ENCODE measurements at places on chromosomes 7 and 10.

DNA sequence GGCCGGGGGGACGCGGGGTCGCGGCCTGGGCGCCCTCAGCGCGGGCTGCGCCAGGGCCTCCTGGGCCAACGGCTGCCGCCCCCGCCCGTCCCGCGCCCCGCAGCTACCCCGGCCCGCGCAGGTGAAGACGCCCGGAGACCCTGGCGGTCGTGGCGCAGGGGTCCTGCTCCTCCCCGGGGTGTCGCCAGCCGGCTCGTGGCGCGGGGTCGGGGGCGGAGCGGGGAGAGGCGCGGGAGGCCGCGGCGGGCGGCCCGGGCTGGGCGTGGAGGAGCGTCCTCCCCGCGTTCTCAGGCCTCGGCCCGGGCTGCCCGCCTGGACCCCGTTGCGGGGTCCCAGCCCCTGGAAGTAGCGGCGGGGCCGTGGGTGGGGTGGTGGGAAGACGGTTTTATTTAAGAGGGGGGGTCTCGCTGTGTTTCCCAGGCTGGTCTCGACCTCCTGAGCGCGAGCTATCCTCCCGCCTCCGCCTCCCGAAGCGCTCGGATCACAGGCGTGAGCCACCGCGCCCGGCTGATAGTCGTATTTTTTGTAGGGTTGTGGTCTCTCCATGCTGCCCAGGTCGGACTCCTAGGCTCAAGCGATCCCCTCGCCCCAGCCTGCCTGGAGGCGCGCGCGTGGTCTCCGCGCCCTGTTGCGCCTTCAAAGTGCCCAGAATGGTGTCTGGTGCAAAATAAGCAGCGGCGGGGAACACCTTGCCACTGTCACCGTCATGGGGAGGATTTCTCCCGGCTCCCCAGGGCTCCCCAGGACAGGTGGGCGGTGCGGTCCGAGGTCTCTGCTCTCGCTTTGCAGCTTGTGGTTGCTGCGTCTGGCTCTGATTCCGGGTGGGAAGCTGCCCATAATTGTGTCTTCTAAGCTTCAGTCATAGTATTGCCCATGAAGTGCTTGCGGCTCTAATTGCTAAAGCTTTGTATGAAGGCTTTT, 15.3 kb upstream of the SUN1 start:
- ATAC-seq = no peak

GRCh38 chr10:14904316-14904732, 25.7 kb downstream of the SUV39H2 start:
- ATAC-seq = peak; percentile 69

GRCh38 chr10:62000037-62000603, 98.6 kb downstream of the ARID5B start:
- ATAC-seq = no peak

DNA sequence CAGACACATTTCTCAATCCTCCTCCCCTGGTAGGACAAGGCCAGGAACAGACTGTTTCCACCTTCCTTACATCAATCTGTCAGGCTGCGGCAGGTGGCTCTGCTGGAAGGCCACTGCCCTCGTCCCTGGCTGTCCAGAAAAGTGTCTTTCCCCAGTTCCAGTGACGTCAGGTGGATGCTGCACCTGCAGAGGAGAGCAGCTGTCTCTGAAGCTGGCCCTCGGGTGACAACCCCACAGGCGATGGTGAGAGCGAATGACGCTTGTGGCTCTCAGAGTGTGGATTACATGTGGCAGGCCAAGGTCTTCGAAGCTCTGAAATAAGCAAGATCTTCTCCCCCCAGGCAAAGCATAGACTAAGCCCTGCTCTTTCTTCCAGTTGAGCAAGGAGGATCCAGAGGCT, 146.9 kb upstream of the RET start:
- no peak for ATAC-seq

- ATAC-seq = no peak
Observed at GRCh38 chr10:118564652-118565051, 30.8 kb downstream of the PRLHR start.

DNA sequence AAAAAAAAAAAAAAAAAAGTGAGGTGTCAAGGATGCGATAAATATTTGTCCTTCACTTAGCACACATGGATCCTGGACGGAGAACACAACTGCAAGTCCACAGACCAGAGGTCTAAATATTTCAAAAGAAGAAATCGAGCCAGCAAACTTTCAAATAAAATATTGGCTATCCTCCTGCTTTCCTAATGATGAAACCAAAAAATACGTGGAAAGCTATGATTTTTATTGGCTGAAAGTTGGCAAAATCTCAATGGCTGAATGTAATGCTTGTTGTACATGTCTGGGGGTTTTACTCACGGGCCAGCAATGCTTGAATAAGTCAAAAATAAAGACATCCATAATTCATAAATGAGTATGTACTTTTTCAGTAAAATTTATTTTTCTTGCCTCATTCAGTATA, 19.0 kb upstream of the MGMT start:
- ATAC-seq = no peak

GRCh38 chr10:5387169-5387568, 17.5 kb downstream of the TUBAL3 start:
- ATAC-seq = no peak

- no peak for ATAC-seq
Observed at GRCh38 chr10:49598164-49598856, 11.8 kb upstream of the SLC18A3 start.

DNA sequence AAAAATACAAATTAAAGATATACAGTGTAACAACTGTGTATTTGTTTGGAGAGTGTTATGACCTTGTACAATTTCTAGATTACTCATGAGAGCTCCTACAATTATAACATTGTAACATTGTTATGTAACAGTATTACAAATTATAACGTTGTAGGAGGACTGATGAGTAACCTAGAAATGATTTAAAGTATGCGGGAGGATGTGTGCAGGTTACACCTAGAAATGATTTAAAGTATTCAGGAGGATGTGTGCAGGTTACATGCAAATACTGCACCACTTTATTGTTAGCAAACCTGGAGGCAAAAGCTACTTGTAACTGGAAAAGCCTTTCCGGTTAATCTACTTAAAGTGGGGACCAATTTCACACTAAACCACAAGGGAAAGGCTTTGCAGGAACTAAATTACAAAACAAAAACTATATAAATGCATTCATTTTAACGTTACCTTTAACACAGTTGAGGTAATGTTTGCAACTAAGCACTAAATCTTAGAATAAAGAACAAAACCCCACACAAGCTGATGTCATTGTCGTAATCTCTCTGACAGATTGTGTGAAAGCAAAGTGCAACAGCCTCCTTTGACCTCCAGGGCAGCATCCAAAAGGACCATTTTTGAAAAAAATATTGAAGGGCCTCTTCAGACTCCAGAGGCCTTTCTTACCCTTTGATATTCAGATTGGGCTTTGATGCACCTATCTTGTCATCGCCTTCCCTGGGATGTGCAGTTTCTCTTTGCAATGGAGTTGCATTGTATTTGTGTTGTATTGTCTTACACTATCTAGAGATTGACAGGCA, 522.1 kb upstream of the FOXK1 start:
- no peak for ATAC-seq

GRCh38 chr10:100621360-100622205, 85.8 kb downstream of the HIF1AN start:
- no peak for ATAC-seq

- ATAC-seq = no peak
Observed at GRCh38 chr7:28999895-29000716, 42.0 kb upstream of the TRIL start.

DNA sequence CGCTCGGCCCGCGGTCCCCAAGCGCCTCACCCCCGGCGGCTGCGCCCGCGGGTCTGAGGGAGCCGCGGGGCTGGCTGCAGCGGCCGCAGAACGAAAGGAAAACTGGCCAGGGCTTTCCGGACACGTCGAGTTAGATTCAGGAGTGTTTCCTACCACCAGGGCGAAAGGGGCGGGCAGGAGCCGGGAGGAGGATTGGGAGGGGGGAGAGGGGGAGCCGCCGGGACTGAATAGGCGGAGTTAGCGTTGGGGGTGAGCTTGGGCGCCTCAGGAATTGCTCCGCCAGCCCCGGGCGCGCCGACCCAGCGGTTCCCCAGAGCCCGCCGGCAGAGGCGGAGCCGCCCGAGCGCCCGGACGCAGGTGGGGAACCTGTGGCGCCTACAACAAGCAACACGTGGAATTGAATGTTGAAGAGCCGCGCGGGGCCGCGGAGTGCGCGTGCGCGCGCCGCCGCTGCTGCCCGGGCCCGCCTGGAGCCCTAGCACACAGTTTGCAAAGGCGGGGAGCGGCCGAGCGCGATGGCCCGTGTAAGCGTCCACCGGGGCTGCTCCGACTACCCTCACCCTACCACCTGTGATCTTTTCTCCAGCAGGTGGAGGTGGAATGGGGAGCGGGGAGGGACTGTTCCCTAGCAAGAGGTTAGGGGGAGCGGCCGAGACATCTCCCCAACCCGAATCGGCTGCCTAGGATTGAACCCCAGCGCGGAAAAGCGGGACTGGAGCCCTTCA, at the start of gene CADPS2:
Gene CADPS2, minus strand, starts transcription at position 104 of the 725 bp plus-strand sequence. CDS start 123 bp downstream, outside the sequence.
- ATAC-seq = peak; percentile 86

- no peak for ATAC-seq
Observed at GRCh38 chr10:12081470-12081869, 12.7 kb downstream of the DHTKD1 start.

GRCh38 chr7:129561677-129562359, 49.7 kb upstream of the NRF1 start:
- no peak for ATAC-seq

GRCh38 chr7:107818622-107819021, 15.6 kb upstream of the SLC26A3 start:
- no peak for ATAC-seq

DNA sequence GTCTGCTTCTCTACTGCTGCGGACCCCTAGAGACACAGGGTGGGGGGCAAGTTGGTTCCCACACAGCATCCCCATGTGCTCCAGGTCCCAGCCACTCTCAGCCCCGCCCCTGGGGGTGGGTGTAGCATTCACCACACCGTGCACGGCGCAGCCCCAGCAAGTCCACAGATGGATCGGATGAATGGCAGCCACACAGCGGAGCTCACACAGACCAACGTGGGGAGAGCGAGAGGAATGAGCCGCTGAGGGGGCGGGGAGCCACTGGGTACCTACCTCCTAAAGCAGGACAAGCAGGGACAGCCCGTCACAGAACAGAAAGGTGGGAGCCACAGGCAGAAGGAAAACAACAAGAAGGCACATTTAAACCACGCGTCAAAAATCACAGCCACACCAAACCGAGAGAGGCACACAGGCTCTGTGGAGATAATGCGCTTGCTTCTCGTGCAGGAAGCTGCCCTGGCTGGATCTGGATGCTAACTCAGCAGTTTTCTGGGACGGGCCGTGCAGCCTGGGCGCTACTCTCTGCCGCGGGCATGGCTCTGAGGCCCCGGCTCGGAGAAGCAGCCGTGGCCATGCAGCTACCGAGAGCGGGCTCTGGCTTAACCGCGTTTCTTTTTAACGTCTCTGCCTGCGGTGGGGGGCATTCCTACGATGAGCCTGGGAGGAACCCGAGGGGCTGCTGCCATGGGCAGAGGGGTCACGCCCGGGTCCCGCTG, 102.5 kb downstream of the CYTH3 start:
- no peak for ATAC-seq

DNA sequence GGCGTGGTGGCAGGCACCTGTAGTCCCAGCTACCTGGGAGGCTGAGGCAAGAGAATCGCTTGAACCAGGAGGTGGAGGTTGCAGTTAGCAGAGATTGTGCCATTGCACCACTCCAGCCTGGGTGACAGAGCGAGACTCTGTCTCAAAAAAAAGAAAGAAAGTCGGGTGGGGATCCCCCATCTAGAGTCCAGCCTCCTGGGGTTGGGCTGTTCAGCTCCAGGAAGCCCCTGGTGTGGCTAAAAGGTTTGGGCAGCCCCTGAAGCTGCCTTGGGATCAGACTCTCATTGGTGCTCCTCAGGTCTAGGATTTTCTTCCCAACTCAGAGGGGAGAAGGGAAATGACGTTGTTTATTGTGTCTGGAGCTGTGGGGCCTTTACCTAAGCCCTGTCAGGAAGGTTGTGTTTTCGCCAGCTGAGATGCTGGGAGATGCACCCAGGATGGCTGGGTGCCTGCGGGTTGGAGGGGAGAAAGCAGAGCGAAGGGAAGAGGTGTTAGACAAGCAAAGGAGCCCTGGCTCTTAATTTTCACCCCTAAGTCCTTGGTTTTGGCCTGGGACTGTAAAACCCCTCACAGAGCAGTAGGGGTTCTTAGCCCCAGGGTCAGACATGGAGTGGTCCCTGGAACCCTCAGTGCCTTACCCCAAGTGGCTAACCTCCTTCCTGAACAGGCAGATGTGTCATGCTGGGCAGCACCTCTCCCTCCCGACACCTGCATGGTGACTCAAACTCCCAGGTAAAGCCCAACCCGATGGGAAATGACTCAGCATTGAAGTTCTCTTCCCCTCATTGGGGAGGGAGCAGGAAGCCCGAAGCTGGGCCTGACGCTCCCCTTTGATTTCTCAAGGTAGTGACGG, 21.1 kb downstream of the PLAU start:
- no peak for ATAC-seq

DNA sequence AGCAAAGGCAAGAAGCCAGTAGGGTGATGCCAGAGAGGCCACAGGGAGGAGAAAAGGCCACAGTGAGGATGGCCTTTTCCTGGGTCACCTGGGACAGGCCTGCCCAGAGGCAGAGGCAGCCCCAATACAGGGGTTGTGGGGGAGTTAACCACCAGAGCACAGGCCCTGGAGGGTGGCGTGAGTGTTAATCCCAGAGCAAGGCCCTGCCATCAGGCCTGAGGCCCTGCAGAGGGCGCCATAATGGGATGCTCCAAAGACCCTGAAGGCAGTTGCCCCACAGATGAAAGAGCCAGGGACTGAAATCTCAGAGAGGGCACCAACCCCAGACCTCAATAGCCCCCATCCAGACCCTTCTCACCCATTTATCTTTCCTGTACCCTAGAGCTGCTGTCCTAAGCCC, 23.9 kb downstream of the SLC13A4 start:
- ATAC-seq = peak; percentile 62

DNA sequence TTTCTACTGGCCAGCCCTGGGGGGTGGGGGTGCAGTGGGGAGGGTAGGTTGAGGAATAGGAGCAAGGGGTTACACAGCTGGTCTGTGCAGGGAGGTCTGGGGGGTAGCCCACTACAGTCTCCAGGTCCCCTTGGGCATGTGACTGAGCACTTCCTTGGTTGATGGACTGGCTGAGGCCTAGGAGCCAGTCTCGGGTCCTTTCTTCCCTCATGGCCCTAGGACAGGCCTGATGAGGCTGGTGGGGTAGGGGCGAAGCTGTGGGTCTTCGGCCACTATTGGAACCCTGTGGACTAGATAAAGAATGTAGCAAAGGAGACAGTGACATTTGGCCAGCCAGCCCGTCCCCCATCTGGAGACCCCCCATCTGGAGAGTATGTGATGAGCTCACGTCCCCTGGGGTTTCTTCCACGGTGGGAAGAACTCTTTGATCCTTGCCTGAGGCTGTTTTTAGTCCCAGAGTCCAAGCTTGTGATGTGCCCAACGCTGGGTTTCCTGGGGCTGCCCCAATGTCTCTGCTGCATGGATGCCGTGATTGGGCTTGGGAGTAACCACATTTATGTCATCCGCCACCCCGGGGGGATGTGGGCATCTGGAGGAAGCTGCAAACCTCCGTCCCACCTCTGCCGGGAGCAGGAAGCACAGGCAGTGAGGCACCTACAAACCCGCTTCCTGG, 20.7 kb downstream of the FAM241B start:
- no peak for ATAC-seq
